ENCODE measurements at places on chromosomes 6 and 20. TPM values are rescaled to one million over a fixed set of nuclear protein-coding genes. Genes with fewer than 3 reads are reported as not detected.

- no peak overlapping the region for H3K4me3 ChIP-seq
- peaks cover 71% of the 10 kb centered on the region for H3K27me3 ChIP-seq
- peak; percentile 28 for DNase-seq
Observed at GRCh38 chr20:3677733-3678132, 4.1 kb downstream of the ADAM33 start.

DNA sequence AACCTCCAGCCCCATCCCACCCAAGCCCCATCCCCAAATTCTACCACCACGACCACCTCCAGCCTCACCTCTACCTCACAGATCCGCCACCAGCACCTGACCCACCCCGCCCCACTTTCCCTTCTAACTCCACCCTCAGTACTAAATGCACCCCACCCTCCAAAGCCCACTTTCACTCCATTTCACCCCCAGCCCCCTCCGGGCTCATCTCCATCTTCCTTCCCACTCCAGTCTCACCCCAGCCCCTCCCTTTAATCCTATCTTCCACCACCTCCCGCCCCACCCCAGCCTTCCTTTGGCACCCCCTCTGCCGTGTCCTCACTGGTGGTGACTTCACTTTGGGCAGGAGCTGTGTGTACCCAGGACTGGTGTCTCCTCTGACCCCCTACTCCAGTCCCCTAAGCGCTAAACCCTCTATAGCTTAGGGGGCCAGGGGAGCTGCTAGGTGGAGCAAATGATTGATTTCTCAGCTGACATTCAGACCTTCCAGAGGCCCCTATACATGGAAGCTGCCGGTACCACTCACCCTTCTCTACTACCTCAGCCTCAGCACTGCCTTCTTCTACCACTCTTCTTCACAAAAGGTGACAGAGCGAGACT, 2.8 kb upstream of the NSFL1C start:
- H3K4me1 ChIP-seq, result peaks cover 58% of the 10 kb centered on the region
- H3K36me3 ChIP-seq, result no peaks in the 10 kb centered on the region
- no peaks in the 10 kb centered on the region for H3K27me3 ChIP-seq
- no peak for DNase-seq
- no peak overlapping the region for H3K4me3 ChIP-seq
- H3K27ac ChIP-seq, result no peak overlapping the region

DNA sequence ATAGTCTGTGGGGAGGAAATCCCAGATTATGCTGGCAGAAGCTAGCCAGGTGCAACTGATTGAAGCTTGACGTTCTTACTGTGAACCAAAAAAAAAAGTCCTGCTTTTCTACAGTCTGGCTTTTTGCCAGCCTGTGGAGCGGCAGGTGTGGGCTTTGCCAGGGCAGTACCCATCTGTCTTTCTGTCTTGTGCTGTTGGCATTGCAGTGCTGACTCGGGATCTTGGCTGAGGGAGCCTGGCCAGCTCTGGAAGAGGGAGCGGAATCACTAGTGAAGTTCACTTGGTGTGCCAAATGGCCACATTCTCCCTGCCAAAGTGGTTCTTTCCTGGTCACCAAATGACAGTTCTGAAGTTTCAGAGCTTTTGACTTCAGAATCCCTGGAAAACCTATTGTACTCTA, 5.0 kb downstream of the KIF3B start:
- H3K27me3 ChIP-seq, result no peaks in the 10 kb centered on the region
- no peak overlapping the region for H3K27ac ChIP-seq
- H3K4me3 ChIP-seq, result no peak overlapping the region
- no peaks in the 10 kb centered on the region for H3K36me3 ChIP-seq

- H3K27me3 ChIP-seq, result peaks cover 7% of the 10 kb centered on the region
- no peak overlapping the region for H3K4me3 ChIP-seq
- no peaks in the 10 kb centered on the region for H3K36me3 ChIP-seq
- H3K27ac ChIP-seq, result no peak overlapping the region
- DNase-seq, result no peak
- H3K4me1 ChIP-seq, result peaks cover 4% of the 10 kb centered on the region
Observed at GRCh38 chr20:20823476-20823881, 111.0 kb upstream of the RALGAPA2 start.

DNA sequence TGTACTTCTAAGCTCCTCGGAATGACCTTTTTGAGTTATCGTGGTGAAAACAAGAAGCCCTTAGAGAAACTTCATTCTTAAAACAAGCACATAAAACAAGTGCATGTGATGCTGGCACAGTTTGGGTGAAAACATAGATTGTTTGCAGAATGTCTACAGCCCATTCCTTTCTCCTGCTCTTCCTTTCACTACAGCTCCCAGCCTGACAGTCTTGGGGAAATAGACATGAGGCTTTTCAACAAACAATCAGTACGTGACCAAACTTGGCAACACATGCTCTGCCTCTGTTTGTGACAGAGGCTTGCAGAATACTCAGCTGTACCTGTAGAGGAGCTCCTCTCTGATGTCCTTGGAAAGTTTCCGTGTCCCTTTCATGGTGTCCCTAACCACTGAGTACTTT, 321.6 kb downstream of the ZFAND3 start:
- H3K4me3 ChIP-seq, result no peak overlapping the region
- no peaks in the 10 kb centered on the region for H3K36me3 ChIP-seq
- no peaks in the 10 kb centered on the region for H3K27me3 ChIP-seq

DNA sequence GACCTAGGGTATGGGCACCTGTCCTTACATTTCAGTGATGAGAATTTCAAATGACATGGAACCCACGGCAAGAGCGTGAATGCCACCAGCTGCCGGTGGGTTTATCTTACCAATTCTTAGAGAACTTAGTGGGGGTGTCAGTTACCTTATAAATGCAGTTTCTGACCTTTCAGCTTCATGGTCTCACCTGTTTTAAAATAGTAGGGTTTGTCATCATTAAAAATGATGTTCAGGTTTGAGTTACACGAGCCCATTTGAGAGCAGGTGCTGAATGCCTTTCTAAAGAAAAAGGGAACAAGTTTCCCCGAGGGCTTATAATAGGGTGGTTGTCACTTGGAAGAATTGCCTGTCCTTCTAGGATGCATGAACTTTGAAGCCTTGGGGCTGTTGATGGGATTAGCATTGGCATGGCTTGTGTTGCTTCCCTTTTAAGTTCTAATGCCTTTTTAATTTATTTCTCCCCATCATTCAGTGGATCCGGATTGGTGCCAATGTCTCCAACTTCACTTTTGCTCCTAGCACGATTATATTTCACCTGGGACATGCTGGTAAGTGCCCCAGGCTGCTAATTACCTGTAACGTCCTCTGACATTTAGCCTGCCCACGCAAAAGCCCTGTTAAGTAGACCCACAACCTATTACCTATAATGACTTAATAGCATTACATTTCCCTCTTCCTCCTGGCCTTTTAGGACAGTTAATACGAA, 27.9 kb downstream of the GHRH start:
- DNase-seq, result no peak
- H3K27ac ChIP-seq, result no peak overlapping the region
- H3K4me3 ChIP-seq, result no peak overlapping the region
- H3K27me3 ChIP-seq, result no peaks in the 10 kb centered on the region
- H3K36me3 ChIP-seq, result no peaks in the 10 kb centered on the region

DNA sequence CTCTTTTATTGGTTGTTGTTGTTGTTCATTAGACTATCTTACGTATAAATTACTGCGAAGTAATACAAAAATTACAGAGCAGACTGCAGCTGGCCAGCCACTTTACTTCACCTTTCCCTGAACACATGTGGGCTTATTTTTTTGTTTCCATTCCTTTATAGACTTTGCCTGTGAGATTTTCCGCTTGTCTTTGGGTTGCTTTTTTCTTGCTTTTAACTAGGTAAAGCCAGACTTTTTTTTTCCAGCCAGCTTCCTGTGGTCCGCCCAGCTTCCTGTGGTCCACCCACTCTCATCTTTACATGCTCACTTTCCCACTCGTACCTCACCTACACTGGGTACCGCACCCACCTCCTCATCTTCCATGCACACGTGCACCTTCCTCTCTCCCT, 79.0 kb downstream of the IPCEF1 start:
- no peaks in the 10 kb centered on the region for H3K4me1 ChIP-seq
- no peaks in the 10 kb centered on the region for H3K36me3 ChIP-seq
- H3K4me3 ChIP-seq, result no peak overlapping the region
- H3K27ac ChIP-seq, result no peak overlapping the region
- no peaks in the 10 kb centered on the region for H3K27me3 ChIP-seq

- H3K27me3 ChIP-seq, result no peaks in the 10 kb centered on the region
- peak overlapping the region; percentile 36 for H3K4me3 ChIP-seq
- DNase-seq, result no peak
- H3K27ac ChIP-seq, result peak overlapping the region; percentile 90
- H3K36me3 ChIP-seq, result no peaks in the 10 kb centered on the region
Observed at GRCh38 chr6:10695086-10695657, 400 bp downstream of the PAK1IP1 start.

GRCh38 chr6:166775180-166775922, 148.3 kb upstream of the RPS6KA2 start:
- no peak overlapping the region for H3K4me3 ChIP-seq
- no peaks in the 10 kb centered on the region for H3K4me1 ChIP-seq
- H3K27ac ChIP-seq, result no peak overlapping the region
- DNase-seq, result peak; percentile 49
- H3K36me3 ChIP-seq, result no peaks in the 10 kb centered on the region

DNA sequence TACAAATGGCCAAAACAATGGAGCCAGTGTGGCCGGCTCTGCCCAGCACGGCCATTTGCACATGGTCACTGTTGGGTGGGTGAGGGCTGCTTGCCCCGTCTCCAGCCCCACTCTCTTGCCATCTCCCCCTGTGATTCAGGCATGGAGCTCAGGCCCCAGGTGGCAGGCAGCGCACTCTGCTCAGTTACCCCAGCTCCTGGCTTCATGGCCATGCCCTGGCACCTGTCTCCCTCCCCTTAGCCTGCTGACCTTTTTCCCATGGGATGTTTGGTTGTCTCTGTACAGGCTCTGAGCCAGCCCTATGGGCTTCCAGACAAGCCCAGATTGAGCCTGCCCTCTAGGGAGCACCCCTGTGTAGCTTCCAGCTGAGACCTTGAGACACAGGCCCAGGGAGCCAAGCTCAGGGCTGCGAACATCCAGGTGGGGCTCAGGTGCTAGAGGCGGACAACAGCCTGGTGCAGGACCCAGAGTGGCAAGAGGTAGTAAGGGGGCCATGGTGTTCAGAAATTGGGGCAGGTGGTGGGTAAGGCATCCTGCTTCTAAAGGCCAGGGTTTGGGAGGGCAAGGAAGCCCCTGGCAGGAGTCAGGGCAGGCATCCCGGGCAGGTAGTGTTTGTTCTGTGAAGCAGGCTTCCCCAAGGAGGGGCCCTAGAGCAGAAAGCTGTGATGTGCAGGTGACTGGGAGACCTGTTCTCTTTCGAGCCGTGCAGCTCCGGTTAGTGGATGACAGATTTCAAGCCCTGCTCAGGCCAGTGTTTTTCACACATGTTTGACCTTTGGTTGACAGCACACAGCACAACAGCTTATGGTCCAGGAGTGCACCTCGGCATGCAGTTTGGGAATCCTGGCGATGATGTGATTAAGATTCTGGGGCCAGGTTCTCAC, 17.7 kb downstream of the SYNJ2 start:
- H3K4me3 ChIP-seq, result no peak overlapping the region
- no peak for DNase-seq
- H3K27me3 ChIP-seq, result no peaks in the 10 kb centered on the region
- no peaks in the 10 kb centered on the region for H3K36me3 ChIP-seq
- peaks cover 45% of the 10 kb centered on the region for H3K4me1 ChIP-seq

DNA sequence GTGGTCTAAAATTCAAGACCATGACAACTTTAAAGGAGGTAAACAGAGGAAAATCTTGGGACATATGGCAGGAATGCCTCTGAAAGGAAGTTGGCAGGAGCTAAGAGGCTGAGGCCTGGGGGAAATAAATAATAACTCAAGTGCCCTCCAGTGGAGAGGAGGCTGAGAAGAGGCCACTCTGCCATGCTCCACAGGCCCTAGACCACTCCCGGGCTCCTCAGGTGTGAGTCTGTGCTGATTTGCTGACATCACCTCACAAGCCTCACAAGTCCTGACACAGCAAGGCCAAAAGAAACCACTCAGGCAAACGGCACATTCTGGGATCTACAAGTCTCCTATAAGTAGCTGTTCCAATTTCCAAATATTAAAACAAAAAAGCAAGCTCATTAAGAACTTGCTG, 91.0 kb upstream of the RIPOR2 start:
- peaks cover 4% of the 10 kb centered on the region for H3K4me1 ChIP-seq
- no peak overlapping the region for H3K4me3 ChIP-seq
- H3K36me3 ChIP-seq, result no peaks in the 10 kb centered on the region
- DNase-seq, result no peak
- H3K27me3 ChIP-seq, result no peaks in the 10 kb centered on the region

GRCh38 chr20:51258582-51259165, 235.8 kb upstream of the KCNG1 start:
- no peak overlapping the region for H3K27ac ChIP-seq
- H3K4me1 ChIP-seq, result no peaks in the 10 kb centered on the region

- no peak for DNase-seq
- H3K4me1 ChIP-seq, result peaks cover 44% of the 10 kb centered on the region
- no peak overlapping the region for H3K4me3 ChIP-seq
- no peak overlapping the region for H3K27ac ChIP-seq
- H3K36me3 ChIP-seq, result no peaks in the 10 kb centered on the region
Observed at GRCh38 chr6:18048953-18049630, 61.7 kb upstream of the KIF13A start.

- H3K4me1 ChIP-seq, result no peaks in the 10 kb centered on the region
- no peaks in the 10 kb centered on the region for H3K36me3 ChIP-seq
- no peak overlapping the region for H3K27ac ChIP-seq
- no peak for DNase-seq
Observed at GRCh38 chr6:77930952-77931351, 278.1 kb downstream of the MEI4 start.

DNA sequence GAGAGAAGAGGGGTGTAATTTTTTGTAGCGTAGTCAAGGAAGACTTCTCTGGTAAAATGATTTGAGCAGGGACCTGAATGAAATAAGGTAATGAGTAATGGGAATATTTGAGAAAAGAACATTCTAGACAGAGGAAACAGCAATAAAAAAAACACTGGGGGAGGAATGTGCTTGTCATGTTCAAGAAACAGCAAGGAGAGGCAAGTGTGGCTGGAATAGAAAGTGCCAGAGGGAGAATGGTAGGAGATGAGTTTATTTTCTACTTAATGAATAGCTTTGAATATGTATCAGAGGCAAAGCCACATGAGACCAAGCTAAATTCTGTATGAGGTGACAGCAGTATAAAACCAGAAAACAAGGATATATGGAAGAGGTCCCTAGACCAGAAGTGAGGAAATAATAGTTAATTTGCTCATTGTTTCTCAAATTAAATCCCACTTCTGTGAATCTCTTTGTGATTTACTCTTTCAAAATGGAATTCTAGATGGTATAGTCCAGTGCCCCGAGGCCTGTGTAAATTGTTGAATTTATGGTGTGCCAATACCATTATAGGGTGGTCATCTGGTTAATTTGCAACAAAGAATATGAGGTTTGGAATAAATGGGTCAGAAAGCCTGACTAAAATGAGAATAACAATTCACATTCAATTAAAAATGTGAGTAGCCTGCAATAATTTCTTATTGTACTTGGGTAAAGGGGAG, 170.2 kb downstream of the CDKAL1 start:
- peaks cover 50% of the 10 kb centered on the region for H3K4me1 ChIP-seq
- DNase-seq, result no peak
- H3K27me3 ChIP-seq, result no peaks in the 10 kb centered on the region
- H3K36me3 ChIP-seq, result no peaks in the 10 kb centered on the region

GRCh38 chr6:160394654-160395035, 46.5 kb downstream of the SLC22A3 start:
- no peaks in the 10 kb centered on the region for H3K4me1 ChIP-seq
- H3K36me3 ChIP-seq, result no peaks in the 10 kb centered on the region
- H3K4me3 ChIP-seq, result no peak overlapping the region
- no peaks in the 10 kb centered on the region for H3K27me3 ChIP-seq

Gene PPP1R3G
- total RNA-seq, result 1.2 TPM

Gene HTR1E
- not detected for total RNA-seq

Gene CAPN11
- 19.8 TPM for total RNA-seq

Gene CTCFL
- total RNA-seq, result not detected

Gene TRIM40
- 14.8 TPM for total RNA-seq

Gene OR2H2
- total RNA-seq, result not detected

Gene CGAS
- 2.2 TPM for total RNA-seq

Gene TSBP1
- total RNA-seq, result not detected

Measured in transverse colon (tissue), 4 donors.